Neural crest cell (in vitro differentiated cells): ENCODE measurements at places on chromosomes 11 and 22.

GRCh38 chr11:2164081-2164480 is 3.1 kb upstream of the INS start:
- H3K27ac ChIP-seq, result no peak overlapping the region
- H3K4me1 ChIP-seq, result peaks cover 3% of the 10 kb centered on the region
- H3K4me3 ChIP-seq, result no peak overlapping the region
- H3K27me3 ChIP-seq, result no peaks in the 10 kb centered on the region
- no peak for DNase-seq

- peaks cover 14% of the 10 kb centered on the region for H3K4me1 ChIP-seq
- H3K4me3 ChIP-seq, result no peak overlapping the region
- H3K27ac ChIP-seq, result no peak overlapping the region
- H3K36me3 ChIP-seq, result no peaks in the 10 kb centered on the region
Observed at GRCh38 chr11:27497284-27497866, 9.2 kb downstream of the LIN7C start.

DNA sequence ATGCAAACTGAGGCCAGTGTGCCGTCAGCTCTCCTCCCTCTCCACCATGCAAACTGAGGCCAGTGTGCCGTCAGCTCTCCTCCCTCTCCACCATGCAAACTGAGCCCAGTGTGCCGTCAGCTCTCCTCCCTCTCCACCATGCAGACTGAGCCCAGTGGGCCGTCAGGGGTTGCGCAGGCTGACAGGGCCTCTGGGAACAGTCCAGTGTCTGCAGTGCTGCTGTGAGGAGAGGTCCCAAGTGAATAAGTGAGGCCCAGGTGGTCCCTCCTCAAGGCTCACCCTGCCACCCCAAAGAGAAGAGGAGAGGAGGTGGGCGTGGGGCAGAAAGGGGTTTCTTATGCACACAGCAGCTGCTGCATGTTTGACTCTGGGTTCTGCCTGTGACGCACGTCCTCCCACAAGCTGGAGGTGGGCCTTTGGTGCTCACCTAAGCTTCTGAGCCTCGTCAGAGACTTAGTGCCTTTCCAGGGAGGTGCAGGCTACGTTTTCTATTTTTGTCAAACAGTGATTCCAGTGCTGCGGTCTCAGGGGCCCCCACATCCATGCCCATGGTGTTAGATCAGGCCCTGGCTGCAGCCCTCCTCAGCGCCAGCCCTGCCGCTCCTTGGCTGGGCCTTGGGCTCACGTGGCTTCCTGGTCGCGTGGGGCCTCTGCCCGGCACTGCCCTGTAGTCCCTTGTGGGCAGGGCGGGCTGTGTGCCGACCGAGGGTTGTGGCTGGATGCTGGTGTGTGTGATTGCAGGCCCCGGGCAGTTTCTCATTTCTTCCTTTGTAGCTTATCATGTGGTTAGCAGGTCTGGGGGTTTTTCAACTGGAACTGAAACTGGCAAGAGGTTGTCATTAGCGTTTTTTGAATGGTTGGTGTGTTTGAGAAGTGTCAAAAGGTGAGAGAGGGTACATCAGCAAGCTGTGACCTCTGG is 7.1 kb downstream of the TPCN2 start:
- no peak for DNase-seq
- H3K4me1 ChIP-seq, result peaks cover 17% of the 10 kb centered on the region
- H3K27ac ChIP-seq, result no peak overlapping the region
- no peaks in the 10 kb centered on the region for H3K36me3 ChIP-seq

DNA sequence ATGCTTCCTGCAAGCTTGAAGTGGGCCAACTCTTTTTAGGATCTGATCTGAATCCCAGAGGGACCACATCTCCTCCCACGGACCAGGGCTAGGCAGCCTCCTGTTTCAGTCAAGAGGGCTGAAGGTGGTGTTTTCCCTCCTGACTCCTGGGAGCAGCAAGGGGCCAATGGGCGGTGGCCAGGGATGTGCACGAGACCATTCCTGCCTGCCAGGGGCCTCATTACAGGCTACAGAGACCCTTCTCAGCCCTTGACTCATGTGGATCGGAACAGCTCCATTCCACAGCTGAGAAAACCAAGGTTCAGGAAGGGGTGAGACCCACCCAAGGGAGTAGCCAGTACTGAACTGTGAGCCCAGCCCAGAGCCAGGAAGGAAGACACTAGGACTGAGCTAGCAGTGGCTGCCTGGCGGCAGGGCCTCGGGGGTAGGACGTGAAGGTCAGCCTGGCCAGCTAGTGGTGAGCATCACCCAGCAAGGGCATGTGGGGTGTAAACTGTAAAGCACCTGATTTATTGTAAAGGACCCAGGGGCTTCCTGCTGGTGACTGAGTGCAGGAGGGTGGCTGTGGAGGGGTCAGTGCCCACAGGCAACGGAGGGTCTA is 3.4 kb upstream of the P2RY6 start:
- peaks cover 16% of the 10 kb centered on the region for H3K4me1 ChIP-seq
- H3K27me3 ChIP-seq, result peaks cover 4% of the 10 kb centered on the region
- H3K27ac ChIP-seq, result peak overlapping the region; percentile 22
- no peaks in the 10 kb centered on the region for H3K36me3 ChIP-seq

DNA sequence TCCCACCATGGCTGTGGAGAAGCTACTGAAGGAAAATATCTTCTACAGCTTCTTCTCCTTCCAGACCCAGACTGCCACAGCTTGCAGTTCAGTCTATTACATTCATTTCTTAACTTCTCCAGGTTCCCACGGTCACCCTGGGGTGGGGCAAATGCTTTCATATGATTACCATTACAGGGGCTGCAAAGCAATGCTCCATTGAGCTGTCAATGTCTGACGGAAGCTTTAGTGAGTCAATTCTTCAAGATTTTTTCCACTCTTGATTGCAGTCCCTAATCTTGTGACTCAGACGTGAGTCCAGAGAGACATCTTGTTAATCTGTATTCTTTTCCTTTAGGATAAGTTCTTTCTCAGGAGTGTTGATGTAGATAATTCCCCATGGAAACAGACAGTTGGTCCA is 233.4 kb upstream of the DDI1 start:
- H3K36me3 ChIP-seq, result no peaks in the 10 kb centered on the region
- H3K4me3 ChIP-seq, result no peak overlapping the region
- H3K4me1 ChIP-seq, result peaks cover 4% of the 10 kb centered on the region
- no peak for DNase-seq
- H3K27ac ChIP-seq, result no peak overlapping the region
